ENCODE measurements at places on chromosomes 11 and 22.
A peak's percentile ranks its signal among the peaks of the same experiment; 100 is the strongest.

DNA sequence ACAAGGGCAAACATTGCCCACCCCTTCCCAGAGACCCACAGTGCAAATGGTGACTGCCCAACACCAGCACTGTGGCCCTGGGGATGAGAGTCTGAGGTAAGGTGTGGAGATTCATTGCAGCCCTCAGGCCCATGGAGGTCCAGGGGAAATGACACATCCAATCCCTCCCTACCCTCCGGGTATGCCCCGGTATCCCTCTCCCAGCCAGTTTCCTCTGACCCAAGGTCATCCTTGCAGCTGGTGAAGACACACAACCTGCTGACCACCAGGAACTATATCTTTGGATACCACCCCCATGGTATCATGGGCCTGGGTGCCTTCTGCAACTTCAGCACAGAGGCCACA, 18.9 kb upstream of the UVRAG start:
- no peak for DNase-seq

DNA sequence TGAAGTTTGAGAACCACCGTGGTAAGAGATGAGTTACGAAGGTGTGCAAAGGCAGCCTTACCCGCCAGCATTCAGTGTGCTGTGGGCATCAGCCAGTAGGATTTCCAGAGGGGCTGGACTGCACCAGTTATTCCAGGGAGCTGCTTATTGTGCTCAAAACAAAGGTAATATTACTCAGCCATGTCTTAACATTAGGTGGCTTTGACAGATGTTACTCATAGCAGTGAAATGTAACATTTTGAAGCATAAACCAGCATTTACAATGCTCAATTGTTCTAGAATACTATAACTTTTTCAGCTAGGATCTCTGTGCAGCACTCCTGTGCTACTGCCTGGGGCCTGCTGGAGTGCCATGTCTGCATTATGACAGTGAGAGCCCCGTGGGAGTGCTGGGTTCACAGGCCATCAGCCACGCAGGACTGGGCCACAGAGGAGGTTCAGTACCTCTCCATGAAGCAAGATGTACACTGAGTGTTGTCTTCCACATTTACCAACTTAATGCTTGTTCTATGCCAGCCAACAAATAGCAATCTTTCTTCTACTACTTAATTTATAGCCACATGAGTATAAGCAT, 238.1 kb downstream of the CADM1 start:
- no peak for DNase-seq

DNA sequence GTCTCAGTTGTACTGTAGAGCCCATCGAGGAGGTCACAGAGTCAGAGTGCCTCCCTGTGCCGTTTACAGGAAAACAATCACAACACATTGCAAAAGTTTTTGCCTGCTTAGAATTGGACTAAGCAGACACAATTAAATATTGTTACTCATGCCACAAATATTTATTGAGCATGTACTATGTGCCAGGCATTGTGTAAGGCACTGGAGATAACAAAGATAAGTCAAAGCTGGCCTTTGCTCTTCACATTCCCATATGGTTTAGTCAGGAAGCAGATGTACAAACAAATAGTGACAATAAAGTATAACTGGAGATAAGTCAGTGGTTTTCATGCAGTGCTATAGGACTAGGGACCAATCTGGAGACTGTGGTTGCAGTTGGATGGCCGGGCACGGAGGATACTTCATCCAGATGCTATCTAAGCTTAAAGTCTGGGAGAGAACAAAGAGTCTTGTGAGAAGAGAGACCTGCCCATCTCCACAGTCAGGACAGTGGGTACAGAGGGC, 550.7 kb downstream of the INSC start:
- peak; percentile 53 for DNase-seq

DNA sequence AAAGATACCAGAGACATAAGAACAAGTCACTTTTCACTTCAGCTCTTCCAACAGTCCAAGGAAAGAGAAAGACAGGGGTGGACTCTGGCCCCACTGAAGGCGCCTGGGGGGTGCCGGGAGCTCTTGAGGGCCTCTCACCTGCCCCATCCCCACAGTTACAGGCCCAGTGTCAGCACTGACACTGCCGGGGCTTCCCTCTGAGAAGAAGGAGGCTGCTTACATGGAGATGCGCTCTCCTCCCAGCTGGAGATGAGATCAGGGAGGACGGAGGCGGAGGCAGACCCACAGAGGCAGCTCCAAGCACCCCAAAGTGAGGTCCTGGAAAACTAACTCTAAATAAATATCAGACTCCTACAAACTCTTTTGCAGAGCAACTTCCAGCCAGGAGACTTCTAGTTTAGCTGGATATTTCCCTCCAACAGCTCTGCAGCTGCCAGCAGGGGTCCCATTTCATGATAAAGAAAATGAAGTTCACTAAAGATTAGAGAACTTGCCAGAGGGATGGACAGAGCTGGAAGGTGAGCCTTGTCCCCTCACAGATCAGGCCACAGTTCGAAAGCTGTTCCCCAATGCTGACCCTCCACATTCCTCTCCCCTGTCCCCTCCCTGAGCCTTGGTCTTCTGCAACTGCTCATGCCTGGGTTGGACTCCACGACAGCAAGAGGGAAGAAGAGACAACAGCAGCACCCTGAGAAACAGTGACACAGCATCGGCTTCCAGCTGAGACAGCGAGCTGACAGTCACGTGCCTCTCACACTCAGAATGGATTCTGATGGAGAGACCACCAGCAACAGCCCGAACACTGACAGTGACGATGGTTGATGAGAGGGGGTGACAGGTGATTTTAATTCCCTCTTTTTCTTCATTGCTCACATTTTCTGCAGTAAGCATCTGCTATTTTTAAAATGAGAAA, 5.8 kb downstream of the CARS1 start:
- DNase-seq = no peak

- no peak for DNase-seq
Measured at GRCh38 chr22:37336579-37336978, 54.3 kb downstream of the CYTH4 start.

DNA sequence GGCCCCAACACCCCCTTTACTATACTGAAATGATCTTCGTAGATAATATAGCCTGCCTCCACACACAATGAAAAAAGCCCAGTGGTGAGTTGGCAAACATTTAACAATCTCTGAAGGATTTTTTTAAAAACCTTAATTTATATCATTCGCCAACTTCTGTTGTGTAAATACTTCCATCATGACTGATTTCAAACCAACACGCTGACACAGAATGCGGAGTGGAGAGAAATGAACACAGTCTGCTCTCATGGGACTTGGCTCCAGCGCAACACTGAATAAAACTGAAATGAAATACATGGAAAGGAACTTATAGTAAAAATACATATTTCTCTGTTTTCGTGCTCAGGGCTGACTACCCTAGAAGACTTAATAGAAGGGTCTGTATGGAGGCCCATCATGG, 61.3 kb upstream of the WNT11 start:
- DNase-seq = no peak

DNA sequence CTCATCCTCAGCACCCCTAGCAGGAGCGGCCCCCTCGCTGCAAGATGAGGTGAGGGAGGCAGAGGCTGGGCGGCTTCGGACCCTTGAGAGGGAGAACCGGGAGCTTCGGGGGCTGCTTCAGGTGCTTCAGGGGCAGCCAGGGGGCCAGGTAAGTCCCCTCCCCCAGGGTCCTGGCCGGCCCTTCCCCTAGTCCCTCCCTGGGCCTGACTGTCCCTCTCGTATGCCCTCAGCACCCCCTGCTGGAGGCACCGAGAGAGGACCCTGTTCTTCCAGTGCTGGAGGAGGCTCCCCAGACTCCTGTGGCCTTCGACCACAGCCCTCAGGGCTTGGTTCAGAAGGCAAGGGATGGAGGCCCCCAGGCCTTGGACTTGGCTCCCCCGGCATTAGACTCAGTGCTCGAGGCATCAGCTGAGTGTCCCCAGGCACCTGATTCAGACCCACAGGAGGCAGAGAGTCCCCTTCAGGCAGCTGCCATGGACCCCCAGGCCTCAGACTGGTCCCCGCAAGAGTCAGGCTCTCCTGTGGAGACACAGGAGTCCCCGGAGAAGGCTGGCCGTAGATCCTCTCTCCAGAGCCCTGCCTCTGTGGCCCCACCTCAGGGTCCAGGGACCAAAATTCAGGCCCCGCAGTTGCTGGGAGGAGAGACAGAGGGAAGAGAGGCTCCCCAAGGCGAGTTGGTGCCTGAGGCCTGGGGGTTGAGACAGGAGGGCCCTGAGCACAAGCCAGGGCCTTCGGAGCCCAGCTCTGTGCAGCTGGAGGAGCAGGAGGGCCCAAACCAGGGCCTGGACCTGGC, 4.0 kb downstream of the CCDC88B start:
- DNase-seq = no peak

GRCh38 chr11:132977746-132978145, 554.6 kb downstream of the OPCML start:
- no peak for DNase-seq

DNA sequence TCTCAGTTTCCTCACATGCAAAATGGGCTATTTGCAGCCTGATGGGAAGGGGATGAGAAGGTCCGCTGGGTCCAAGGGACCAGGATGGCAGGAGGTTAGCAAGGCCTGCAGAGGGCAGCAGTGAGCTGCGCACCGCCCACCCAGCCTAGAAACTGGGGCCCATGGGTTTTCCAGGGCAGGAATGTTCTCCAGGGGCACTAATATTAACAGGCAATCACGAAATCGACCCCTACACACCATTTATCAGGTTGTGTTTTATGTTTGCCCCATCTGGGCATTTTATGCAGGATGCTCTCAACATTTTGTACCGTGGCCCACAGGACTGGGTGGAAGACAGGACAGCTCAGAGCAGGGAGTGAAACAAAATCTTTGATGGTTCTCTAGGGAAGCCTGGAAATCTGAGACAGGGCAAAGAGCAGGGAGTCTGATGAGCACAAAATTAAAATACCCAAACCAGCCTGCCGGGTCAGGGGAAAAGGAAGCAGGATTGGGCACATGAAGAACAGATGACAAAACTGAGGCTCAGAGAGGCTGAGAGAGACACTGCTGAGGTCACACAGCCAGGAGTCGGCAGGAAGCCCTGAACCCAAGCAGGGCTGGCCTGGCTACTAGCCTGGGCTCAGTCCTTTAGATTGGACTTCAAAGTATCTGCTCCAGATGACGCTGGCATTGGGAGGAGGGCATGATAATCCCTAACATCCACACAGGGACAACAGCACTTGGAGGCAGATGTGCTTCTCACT, 1.6 kb upstream of the BCR start:
- DNase-seq = peak; percentile 72

All from HT-29 (cell line).